ENCODE measurements at places on chromosomes 2 and 18. TPM values are rescaled to one million over a fixed set of nuclear protein-coding genes. Genes with fewer than 3 reads are reported as not detected.

The CABYR gene
- total RNA-seq, result not detected

The NEB gene
- 5.1 TPM for total RNA-seq

The EML6 gene
- total RNA-seq, result 24.8 TPM

The STEAP3 gene
- 8.9 TPM for total RNA-seq

The OBSL1 gene
- total RNA-seq, result 142 TPM

The FOXI3 gene
- total RNA-seq, result not detected

DNA sequence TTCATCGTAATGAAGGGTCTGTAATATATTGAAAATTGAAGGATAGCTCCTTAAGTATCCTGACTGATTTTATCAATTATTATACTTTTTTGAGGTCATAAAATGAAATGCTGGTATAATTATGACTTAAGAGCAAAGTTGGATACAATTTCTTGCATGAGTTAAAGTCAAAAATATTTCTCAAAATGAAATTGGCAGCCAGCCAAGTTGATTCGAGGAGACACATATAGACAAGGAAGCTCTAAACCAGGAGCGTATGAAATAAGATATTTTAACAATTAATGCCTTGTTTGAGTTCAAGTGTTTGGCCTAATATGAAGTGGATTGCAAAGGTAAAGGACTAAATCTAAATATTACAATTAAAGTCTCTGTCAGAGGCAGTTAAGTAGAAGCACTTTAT is 260.4 kb upstream of the DSEL start:
- no peaks in the 10 kb centered on the region for H3K4me1 ChIP-seq
- no peak for DNase-seq
- no peaks in the 10 kb centered on the region for H3K27me3 ChIP-seq
- no peaks in the 10 kb centered on the region for H3K36me3 ChIP-seq
- H3K27ac ChIP-seq, result no peak overlapping the region
- H3K4me3 ChIP-seq, result no peak overlapping the region

GRCh38 chr2:217160978-217161973 is 301.4 kb upstream of the TNP1 start:
- no peaks in the 10 kb centered on the region for H3K4me1 ChIP-seq
- no peak overlapping the region for H3K27ac ChIP-seq
- no peak for DNase-seq
- H3K36me3 ChIP-seq, result no peaks in the 10 kb centered on the region
- H3K4me3 ChIP-seq, result no peak overlapping the region

DNA sequence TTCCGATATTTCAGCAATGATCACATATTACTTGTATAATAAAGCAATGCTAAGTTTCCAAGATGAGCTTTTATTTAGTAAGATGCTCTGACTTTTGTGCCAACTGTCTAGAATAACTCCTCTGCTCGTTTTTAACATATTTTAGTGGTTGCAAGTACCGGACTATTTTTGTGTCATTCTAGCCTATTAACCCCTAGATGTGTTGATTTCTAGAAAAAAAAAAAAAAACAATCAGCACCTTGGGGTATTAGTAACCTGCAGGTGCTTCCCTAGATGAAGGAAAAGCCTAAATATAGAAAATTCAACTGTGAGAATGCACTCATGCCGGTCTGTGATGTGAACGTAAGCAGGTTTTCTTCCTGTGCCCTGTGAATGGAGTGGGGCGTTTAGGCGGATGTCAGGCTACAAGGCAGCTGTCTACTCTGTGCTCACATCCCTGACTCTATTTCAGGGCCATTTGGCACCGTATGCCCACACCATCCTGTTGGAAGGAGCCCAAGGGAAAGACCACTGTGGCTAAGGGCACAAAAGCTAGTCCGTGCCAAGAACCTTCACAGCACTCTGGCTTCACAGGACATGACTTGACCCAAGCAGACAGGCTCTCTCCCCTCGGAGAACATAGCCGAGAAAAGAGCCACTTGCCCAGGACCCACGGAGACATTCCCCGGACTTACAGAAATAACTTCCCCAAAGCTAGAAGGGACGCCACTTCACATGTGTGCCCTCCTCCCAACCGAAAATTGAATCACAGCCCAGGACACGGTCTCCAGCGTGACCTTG is 60.9 kb upstream of the AGAP1 start:
- H3K36me3 ChIP-seq, result no peaks in the 10 kb centered on the region
- no peak overlapping the region for H3K4me3 ChIP-seq
- H3K4me1 ChIP-seq, result peaks cover 23% of the 10 kb centered on the region
- peak; percentile 84 for DNase-seq
- H3K27ac ChIP-seq, result peak overlapping the region; percentile 79

DNA sequence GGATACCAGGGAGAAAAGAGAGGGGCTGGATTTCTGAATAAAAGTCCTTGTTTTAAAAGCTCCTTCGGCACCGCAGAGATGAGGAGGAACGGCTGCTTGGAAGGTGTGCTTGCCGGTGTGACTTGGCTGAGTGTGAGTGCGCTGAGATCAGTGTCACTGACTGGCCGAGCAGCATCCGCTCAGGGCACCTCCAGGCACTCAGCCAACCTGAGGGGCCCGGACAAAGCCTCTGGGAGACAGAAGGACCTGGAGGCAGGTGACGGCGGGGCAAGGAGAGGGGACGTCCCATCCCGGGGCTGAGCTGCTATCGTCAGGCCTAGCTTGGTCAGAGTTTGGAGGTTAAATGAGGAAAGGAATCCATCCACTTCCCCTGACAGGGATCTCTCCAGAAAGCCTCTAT is 16.8 kb upstream of the ALLC start:
- H3K36me3 ChIP-seq, result no peaks in the 10 kb centered on the region
- no peaks in the 10 kb centered on the region for H3K4me1 ChIP-seq
- peak; percentile 27 for DNase-seq
- no peak overlapping the region for H3K4me3 ChIP-seq
- H3K27me3 ChIP-seq, result no peaks in the 10 kb centered on the region
- H3K27ac ChIP-seq, result no peak overlapping the region

Measured in thyroid gland (tissue), 4 donors.